ENCODE measurements at places on chromosomes 7 and 10. TPM values are rescaled to one million over a fixed set of nuclear protein-coding genes. Genes with fewer than 3 reads are reported as not detected.

GRCh38 chr10:11176746-11177145 is 159.1 kb downstream of the CELF2 start:
- DNase-seq: no peak

DNA sequence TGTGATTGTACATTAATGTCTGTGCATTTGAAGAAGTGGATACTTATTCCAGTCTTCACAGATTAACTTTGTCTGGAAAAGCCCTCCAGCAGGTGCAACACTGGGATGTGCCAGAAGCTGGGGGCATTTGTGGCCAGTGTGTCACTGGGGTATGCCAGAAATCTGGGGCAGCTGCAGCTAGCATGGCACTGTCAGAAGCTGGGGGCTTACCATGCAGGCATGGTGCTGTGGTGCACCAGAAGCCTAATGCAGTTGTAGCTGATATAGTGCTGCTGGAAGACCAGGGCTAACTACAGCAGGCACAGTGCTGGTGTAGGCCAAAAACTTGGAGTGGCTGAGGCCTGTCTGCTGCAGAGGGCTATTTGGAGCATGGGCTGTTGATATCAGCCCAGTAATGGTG is 270.1 kb downstream of the STK31 start:
- no peak for DNase-seq

DNA sequence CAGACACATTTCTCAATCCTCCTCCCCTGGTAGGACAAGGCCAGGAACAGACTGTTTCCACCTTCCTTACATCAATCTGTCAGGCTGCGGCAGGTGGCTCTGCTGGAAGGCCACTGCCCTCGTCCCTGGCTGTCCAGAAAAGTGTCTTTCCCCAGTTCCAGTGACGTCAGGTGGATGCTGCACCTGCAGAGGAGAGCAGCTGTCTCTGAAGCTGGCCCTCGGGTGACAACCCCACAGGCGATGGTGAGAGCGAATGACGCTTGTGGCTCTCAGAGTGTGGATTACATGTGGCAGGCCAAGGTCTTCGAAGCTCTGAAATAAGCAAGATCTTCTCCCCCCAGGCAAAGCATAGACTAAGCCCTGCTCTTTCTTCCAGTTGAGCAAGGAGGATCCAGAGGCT is 146.9 kb upstream of the RET start:
- DNase-seq: no peak

GRCh38 chr7:46515844-46516590 is 594.9 kb upstream of the IGFBP3 start:
- DNase-seq: no peak

DNA sequence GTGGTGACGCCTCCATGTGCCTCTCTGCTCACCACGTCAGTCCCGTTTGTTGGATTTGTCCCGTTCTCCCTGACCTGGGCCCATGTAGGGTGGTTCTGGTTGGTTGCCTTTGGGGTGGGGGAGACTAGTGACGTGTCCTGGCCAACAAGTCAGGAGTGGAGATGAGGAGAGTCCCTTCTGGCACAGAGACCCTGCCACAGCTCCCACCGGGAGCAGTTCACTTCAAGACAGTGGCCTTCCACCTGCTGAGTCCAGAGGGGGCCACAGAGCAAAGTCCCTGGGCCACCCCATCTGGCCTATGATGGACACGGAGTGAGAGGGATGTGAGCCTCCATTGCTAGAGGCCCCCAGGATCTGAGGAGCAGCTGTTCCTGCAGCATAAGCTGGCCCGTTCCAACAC is 405.6 kb downstream of the TCERG1L start:
- no peak for DNase-seq

The ZNF777 gene
- total RNA-seq: 10.0 TPM

The VWDE gene
- total RNA-seq: 1.3 TPM

The OR9A2 gene
- not detected for total RNA-seq

The CLDN4 gene
- 1,043 TPM for total RNA-seq

The AMZ1 gene
- 0.61 TPM for total RNA-seq

Measured in mucosa of descending colon (tissue), 3 donors.